ENCODE measurements at places on chromosomes 11 and 22. TPM values are rescaled to one million over a fixed set of nuclear protein-coding genes. Genes with fewer than 3 reads are reported as not detected.

- DNase-seq, result no peak
Measured at GRCh38 chr11:69732910-69733309, 29.1 kb upstream of the FGF19 start.

DNA sequence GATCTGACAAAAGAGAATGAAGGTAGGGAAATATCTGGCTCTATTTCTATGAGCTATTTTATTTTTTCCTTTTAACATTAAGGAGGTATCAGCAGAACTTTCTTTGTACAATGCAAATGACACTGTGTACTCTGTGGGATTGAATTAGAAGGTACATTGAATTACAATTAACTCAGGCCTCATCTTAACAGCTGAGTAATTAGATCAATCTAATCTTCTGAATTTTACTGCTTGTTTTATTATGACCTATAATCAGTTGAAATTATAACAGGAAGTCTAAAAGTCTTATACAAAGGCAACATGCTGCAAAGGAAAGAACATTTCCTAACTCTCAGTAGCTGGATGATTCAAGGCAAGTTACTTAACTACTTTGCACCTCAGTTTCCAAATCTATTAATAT is 69.8 kb downstream of the RELT start:
- DNase-seq, result no peak

- DNase-seq, result no peak
Measured at GRCh38 chr11:70107756-70108155, 29.6 kb downstream of the ANO1 start.

DNA sequence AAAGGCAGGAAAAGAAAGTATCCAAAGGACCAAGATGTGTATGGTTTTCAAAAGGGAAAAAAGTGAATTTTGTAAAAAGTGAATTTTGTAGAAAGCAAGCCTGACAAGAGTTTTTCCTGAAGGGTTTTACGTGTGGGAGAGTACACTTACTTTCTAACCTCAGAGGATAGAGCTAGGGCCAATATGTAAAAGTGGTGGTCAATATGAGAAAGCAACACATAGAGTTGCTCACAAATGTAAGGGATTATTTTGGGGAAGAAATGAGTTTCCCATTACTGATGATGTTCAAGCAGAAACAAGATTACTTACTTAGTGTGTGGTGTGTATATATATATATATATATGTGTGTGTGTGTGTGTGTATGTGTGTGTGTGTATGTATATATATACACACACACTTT is 162.5 kb downstream of the SWAP70 start:
- DNase-seq, result no peak

GRCh38 chr22:40000171-40000570 is 5.4 kb downstream of the FAM83F start:
- no peak for DNase-seq

Gene NXPE2
- 0.45 TPM for total RNA-seq

GRCh38 chr11:35173616-35174566 is 34.9 kb downstream of the CD44 start:
- DNase-seq, result no peak
